Mucosa of descending colon (tissue), 3 donors: ENCODE measurements at places on chromosomes 7 and 10. TPM values are rescaled to one million over a fixed set of nuclear protein-coding genes. Genes with fewer than 3 reads are reported as not detected.
A peak's percentile ranks its signal among the peaks of the same experiment; 100 is the strongest.

- no peak for DNase-seq
These were observed 34.9 kb downstream of the P4HA1 start for GRCh38 chr10:73061743-73062142.

DNA sequence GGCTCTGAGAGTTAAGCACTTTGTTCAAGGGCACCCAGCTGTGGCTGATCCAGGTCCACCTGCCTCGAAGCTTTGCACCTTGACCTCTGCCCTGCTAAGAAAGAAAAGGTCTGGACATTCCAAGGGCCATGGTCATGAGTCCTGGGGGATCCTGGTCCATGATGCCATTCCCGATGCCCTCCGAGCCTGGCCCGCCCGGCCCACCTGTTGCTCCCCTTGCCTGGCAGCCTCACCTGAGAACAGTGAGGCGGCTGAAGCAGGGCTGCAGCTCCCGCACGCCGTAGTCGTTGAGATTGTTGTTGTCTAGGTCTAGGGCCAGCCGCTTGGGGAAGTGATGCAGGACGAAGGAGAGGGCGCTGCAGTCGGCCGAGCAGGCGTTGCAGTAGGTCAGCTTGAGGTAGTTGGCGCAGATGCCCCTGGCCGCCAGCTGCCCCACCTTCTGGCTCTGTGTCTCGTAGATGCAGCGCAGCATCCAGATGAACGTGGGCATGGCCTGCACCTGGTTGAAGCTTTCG lies 27.5 kb downstream of the NOD1 start:
- DNase-seq = no peak

DNA sequence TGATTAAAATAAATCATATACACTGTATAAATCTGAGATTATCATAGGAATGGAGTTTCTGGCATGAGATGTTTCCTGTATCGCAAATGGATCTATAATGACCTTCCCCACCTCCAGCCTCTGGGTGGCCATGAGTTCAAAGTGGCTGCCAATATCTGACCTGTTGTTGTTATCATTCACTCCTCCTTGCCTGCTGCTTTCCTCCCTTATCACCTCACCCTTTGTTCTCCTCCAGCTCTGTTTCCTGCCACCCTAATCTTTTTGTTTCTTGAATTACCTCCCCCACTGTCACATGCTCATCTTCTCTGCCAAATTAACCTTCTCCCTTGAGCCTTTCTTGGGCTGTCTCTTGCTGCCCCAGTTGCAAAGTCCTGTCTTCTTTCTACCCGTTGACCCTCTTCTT lies 12.0 kb downstream of the SCD start:
- no peak for DNase-seq

- DNase-seq = no peak
These were observed 242.2 kb downstream of the ARL4A start for GRCh38 chr7:12929476-12930140.

GRCh38 chr7:156792611-156793010 lies 100.4 kb downstream of the LMBR1 start:
- DNase-seq = no peak

GRCh38 chr10:13959443-13960359 lies 371.0 kb downstream of the FRMD4A start:
- no peak for DNase-seq

GRCh38 chr10:63603709-63604445 lies 82.7 kb downstream of the REEP3 start:
- DNase-seq = no peak

DNA sequence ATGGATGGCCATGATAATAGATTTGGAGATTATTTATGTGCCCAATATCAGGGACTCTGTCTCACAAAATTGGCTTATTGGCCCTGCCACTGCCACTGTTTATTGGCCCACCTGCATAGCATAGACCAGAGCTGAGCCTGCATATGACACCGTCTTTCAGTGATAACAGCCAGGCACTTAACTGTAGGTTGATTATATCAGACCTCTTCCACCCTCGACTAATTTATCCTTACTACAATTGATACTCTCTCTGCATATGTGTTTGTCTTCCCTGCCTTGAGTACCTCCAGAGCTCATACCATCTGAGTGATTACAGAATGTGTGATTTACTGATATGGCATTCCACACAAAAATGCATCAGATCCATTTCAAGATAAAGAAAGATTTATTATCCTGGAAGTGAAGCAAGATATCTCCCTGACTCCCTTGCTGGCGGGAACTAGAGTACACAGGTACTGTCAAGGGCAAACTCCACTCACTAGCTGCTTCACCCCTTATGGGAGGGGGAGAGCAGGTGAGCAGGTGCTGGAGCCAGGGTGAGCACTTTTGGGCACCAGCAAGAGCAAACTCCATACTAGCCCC lies 13.1 kb upstream of the SAMD9L start:
- no peak for DNase-seq

GRCh38 chr7:16847381-16847860 lies 34.4 kb downstream of the AGR3 start:
- peak; percentile 71 for DNase-seq

GRCh38 chr7:151664268-151664667 lies 144.6 kb upstream of the RHEB start:
- DNase-seq = no peak

DNA sequence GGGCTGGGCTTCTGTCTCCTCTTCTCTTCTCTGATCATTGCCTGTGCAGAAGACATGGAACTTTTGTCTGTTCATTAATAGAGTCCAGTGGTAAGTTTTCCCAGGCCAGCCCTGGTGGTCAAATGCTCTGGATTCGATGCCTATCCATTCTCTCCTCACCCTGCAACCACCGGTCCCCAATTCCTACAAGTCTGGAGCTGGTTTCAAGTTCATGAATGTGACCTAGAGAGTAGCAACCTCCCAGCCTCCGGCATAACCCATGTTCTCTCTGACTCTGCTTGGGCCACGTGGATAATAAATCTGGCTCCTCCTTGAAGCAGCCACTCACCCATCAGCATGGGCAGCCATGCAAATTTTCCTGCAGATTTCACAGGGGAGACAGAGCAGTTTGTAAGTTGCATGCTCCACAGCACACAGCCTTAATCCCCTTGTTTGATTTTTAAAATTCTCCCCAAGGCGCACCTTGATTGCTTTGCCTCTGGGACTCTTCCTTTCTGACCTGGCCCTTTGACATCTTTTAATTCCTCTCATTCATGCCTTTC lies 37.3 kb upstream of the PDZD8 start:
- DNase-seq = no peak

DNA sequence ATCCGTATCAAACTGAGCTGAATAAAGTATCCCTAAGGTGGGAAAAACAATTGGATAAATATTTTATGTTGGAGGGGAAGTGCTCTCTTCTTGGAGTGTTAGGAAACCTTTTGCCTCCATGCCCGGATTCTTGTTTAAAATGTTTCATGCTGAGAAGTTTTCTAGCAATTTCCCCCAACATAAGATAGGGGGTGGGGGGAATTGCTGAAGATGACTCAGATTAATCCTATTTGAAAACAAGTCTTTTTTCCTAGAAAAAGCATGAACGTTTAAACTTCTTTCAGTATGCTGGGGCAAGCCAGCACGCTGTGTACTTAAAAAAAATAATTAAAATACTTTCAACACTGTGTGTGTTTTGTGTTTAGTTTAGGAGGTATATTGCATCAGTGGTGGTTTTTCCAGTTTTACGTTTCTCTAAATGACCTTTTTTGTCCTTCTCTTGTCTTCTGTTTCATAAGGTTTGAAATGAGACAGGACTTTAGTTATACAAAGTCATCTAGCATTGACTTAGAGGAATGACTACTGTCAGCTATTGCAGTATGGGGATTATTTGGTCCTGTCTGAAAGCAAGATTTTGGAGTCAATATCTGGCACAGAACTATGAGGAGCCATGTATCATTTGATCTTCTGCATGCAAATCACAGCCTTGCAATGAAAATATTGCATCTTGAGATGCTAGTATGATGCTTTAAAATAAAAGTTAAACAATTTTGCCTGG lies 295.9 kb downstream of the GATA3 start:
- no peak for DNase-seq

DNA sequence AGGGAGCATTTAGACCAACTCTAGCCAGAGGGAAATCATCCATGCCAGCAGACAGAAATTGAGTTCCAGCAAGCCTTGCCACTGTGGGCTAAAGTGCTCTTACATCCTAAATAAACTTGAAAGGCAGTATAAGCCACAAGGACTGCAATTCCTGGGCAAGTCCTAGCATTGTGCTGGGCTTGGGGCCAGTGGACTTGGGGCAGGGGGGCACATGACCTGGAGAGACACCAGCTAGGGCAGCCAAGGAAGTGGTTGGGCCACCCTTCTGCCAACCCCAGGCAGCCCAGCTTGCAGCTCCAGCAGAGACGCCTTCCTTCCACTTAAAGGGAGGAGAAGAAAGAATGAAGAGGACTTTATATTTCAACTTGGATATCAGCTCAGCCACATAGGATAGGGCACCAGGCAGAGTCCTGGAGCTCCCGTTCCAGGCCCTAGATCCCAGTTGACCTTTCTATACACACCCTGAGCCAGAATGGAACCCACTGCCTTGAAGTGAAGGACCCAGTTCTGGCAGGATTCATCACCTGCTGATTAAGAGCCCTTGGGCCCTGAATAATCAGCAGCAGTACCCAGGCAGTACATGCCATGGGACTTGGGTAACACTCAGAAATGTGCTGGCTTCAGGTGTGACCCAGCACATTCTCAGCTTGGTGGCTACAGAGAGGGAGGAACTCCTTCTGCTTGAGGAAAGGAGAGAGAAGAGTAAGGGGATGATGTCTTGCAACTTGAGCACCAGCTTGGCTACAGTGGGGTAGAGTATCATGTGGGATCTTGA lies 153.0 kb downstream of the GNAI1 start:
- no peak for DNase-seq

DNA sequence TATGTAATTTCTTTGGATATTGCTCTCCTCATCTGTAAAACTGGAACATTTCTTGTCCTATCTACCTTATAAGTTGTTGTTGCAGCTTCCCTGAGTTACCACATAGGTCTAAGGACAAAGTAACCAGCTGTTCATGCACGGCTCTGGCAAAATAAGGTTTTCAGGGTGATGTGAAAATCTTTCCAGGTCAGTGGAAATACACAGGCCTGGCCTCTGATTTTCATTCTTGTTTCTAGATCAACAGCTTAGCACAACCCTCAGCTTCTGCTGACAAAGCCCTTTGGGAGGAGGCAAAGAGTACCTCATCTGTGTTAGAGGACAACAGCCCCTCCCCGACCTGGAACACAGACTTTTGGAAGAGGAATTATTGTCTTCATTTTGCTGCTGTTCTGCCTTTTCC lies 117.5 kb upstream of the AGK start:
- DNase-seq = no peak

GRCh38 chr10:104641187-104641936 lies at the start of gene SORCS3:
Gene SORCS3 (plus strand): TSS chr10:104641290.
- no peak for DNase-seq

GRCh38 chr10:27660268-27660667 lies 85.4 kb downstream of the MKX start:
- no peak for DNase-seq

DNA sequence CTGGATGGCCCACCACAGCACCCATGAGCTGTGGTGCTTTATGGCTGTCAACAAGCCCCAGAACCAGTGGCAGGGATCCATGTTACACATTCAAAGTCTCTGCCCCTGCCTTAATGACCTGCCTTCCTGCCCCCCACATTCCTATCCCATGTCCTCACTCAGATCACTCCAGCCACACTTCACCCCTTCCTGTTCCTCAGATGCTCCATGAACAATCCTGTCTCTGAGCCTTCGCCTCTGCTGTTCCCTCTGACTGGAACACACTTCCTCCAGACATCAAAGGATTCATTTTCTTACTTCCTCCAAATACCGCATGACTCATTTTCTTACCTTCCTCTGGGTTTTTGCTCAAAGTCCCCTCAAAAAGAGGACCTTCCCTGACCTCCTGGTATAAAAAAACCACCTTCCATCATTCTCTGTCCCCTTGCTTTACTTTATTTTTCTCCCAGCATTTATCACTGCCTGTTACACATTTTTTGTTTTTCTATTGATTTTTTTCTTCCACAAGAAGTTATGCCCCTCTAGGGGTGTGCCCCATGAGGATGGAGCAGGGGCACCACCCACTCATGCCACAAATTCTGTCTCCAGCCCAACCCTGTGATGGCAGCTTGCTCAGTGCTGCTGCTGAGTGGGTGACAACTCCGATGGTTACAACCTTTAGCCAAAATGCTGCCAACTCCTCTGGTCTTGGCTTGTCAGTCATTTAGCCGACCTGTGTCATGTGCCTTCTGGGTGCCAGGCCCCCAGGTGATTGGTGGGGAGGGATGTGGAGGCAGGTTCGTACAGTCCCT lies 18.2 kb downstream of the COL13A1 start:
- no peak for DNase-seq

DNA sequence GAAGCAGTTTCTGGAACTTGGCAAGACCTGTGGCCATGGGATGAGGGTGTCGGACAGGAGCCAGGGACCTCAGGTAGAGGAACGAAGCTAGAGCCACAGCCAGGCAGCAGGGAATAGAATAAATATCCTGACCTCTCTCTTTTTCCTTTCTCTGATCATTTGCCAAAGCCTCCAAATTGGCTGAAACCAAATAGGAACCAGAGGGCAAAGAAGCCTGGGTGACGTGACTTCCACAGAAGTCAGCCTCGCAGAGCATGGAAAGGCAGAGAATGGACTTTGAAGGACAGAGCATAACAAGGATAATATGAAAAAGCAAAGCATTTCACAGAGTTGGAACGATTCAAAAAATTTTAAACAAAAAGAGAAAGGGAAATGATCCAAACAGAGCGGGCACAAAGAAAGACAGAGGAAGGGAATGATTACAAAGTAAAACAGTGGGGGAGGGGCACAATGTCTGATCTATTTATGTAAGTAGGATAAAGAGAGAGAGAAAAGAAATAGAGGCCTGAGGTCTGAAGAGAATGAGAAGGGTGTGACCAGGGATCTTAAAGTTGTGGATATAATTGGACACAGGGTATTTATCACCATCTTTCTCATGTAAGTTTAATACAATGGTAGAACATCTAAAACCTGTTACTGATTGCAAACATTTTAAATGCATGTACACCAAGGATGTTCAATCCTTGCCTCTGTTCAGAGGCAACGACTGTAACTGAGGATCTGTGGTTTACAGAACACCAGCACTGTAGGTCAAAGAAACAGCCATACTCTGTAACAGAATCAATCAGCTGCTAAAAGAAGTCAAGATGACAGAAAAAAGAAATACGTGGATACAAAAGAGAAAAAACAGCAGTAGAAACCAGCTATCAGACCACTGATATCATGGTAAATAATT lies 4.5 kb upstream of the ZEB1 start:
- DNase-seq = no peak

ATG9B gene
- total RNA-seq = 0.89 TPM

GPRIN2 gene
- 17.2 TPM for total RNA-seq

OR6B1 gene
- not detected for total RNA-seq

PLCE1 gene
- total RNA-seq = 36.1 TPM
